ENCODE measurements at places on chromosomes 5 and 9.

- no peak for DNase-seq
Measured at GRCh38 chr9:9791611-9792010, 821.2 kb downstream of the PTPRD start.

DNA sequence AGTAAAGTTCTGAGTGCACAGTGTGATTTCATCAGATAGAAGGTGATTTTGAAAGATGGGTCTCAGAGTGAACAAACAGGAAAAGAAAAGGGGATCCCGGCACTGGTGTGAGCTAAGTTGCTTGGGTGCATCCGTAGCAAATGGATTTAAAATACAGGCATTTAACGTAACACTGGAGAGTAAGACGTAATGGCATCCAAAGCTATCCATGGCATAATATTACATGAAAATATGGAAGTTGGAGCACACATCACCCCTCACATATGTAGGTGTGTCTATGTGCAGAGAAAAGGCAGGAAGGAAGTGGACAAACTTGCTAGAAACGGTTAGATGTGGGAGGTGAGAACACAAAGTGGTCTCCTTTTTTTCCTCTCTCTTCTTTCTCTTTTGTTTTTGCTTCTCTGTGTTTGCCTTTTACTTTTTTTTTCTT, 38.2 kb upstream of the SEMA4D start:
- no peak for DNase-seq

DNA sequence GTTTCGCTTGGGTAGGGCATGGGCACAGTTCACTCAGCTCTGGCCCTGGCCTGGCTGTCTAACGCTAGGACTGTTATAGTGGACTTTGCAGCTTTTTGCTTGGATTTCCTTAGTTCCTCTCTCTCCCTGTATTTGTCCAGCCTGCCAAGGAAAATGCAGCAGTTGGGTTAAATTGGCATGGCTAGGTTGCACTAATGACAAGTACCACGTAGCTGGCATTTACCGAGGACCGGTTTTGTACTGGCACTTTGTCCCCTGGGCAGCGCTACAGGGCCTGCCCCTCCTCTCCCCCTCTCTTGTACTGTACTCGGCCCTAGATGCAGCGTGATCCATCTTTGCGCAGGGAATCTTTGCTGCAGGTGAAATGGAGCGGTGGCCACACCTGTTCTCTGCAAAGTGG, 2.4 kb downstream of the WDR5 start:
- no peak for DNase-seq

DNA sequence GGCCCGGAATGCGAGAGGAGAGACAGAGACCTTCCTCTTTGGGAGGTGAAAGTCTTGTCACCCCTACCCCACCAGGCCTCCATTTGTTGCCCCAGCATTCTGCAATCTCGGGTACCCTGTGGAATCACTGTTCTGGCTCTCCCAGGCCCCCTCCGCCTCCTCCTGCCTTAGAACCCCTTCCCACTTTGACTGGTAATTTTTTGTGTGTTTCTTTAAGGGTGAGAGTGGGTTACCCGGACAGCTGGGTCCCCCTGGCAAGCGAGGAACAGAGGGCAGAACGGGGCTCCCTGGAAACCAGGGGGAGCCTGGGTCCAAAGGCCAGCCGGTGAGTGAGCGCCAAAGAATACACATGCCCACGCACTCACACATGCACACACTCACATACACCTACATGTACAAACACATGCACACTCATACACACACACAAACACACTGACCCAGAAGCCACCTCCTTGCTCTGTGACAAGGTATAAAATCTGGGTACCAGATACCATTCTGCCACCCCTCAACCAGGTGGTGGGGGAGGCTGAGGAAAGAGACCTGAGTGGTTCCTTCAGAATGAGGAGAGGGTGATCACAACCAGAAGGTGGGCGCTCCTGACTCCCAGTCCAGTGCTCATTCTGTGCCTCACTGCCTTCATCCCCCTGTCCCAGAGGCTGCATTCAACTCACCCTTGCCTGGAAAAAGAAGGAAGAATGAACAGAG, 30.9 kb upstream of the ORM1 start:
- DNase-seq = peak; percentile 31

DNA sequence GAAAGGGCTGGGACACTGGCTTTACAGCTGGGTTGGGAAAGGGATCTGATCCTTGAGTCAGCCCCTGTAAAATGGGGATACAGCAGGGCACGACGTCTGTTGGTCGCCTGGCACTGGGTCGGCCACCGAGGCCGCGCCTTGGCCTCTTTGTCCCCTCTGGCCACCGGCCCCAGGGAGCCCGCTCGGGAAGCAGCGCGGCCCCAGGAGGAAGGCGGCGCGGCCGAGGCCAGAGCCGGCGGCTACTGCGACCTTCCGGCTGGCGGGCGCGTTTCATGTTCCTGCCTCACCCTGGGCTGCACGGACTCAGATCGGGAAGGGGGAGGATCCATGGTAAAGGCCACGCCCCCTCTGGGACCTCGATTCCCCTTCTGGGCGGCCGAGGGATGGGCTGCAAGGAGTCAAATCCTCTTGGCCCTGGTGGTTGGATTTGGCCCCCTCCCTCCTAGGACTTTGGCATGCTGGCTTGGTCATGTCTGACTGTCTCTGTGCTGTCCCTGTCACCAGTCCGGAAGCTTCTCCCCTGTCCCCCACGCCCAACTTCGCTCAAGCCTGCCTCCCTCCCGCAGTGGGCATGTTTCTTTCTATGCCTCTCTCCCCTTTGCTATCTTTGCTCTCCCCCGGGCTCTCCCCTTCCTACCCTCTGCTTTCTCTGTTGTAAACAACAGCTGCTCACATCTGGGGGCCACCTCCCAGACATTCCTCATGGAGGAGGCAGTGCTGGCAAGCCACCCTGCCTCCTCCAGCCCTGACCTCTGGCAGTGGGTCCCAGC, 25.8 kb downstream of the FPGS start:
- DNase-seq = no peak

DNA sequence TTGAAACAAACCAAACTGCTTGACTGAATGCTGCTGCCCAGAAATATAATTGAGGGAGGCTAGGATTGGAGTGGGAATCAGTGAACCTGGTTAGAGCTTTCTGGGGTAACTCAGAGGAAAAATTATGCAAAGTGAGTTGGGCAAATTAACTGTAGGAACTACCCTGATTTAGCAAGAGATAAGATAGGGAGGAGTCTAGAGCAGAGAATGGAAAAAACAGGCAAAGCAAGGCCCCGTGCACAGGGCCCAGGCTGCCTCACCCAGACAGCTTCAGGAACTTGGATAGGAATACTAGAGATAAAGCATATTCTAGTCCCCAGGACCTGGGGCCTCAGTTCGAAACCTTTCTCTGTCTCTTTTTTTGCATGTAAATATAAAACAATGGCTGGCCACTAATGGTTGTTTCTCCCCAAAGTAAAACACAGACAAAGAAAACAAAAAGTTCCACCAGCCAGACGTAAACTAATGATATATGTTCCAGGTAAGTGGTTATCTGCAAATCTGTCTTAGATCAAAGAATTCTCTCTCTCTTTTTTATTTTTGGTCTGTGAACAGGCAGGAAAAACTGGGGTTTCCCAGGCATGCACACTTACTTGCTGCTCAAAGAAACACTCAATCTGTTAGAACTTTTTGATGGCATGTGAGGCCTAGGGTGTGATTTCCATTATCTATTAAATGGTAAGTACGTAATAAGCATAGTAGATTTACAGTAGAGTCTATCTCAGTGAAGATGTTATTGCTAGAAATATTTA, 168.1 kb upstream of the MAP3K1 start:
- DNase-seq = no peak

DNA sequence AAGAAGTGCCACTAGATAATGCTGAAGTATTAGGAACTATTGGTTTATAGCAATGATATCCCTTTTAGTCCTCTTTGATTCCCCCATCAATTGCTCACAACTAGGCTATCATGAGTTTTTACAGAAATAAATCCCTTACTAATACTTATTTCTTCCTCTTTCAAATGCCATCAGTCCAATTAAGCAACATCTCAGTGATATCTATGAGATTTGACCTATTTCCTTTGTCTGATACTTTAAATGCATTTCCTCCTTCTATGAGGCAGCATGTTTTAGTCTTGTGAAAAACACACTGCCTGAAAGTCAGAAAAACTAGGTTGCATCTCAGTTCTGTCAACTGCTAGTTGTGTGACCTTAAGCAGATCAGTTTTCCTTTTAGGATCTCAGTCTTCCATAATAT, 101.6 kb downstream of the FBXW11 start:
- DNase-seq = no peak

DNA sequence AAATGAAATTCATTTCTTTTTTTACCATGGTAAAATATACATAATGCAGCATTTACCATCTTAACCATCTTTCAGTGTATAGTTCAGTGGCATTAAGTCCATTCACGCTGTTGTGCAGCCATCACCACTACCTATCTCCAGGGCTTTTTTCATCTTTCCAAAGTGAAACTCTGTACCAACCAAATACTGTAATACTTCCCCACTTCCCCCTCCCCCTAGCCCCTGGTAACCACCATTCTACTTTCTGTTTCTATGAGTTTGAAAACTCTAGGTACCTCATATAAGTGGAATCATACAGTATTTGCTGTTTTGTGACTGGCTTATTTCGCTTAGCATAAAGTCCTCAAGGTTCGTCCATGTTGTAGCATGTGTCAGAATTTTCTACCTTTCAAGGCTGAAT, 23.4 kb downstream of the SPAAR start:
- no peak for DNase-seq

DNA sequence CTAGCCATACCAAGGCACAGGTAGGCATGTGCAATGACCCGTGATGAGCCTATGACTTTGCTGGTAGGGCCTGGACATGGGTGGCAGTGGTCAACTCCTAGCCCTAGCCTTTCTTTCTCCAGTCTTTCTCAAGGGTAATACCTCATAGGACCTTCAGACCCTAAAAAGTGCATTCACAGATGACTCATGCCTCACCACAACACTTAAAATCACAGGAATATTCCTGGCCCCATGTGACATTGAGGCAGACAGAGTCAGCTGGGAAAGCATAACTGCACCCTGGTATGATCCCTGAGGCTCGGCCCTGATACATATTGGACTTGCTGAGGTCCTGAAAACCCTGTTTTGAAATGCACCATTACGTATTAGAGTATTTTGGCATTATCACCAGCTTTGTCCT, 449.5 kb downstream of the HINT1 start:
- no peak for DNase-seq

DNA sequence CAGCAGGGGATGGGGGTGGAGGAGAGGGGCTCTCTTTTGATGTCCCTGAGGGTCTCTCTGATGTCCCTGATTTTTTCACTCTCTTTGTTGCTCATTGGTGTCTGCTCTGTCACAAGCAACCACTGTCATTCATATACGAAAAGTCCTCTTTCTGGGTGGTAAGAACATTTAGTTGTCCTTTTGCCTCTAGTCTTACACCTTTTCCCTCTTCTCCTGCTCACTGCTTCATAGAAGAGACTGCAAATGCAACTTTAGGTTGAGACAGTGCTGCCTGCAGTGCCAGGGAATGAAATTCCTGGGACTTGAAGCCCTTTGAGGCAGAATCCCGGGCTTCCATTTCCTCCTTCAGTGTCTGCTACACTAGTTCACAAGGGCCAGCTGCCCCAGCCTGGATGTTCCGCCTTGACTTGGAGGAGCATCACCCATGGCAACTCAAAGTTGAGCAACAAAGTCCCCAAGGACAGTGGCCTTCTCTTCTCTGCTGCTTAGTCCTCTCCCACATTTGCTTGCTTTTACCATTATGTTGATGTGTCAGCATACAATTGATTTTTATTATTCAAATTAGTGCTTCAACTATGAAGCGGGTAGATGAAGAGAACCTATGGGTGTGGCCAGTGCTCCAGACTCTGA, 94.7 kb upstream of the RUSC2 start:
- DNase-seq = no peak

GRCh38 chr9:99749641-99750040, 72.0 kb upstream of the NR4A3 start:
- no peak for DNase-seq

- no peak for DNase-seq
Measured at GRCh38 chr5:113807427-113807991, 294.0 kb downstream of the YTHDC2 start.

DNA sequence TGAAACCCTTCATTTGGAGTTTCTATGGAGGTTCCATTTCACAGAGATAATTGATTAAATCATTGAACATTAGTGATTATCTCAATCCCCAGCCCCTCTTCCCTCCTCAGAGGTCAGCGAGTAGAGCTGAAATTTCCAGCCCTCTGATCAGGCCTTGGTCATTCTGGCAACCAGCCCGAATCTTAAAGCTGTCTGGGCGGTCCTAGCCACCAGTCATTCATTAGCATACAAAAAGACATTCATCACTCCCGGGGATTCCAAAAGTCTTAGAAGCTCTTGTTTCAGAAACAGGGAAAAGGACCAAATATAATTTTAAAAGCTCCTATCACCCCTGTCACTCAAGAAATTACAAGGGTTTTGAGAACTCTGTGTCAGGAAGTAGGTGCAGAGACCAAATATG, 41.3 kb downstream of the ZNF474 start:
- DNase-seq = no peak

DNA sequence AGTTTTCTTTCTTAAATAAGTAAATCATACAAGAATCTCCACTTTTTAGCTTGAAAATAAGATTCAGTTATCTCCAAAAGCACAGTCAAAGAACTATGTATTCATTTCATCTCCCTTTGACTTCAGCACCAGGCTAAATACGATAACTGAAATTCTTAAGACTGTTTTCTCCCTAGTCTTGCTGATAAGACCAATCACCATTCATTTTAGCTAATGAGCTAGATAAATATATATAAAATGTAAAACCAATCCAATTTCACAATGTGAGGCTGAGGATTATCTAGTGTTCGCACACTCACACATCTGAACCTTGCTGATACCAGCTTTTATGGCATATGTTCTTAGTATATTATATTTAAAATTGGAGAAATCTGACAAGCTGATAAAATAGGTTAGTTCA, 17.3 kb upstream of the ZNF622 start:
- no peak for DNase-seq
